Left lung (tissue), 14 donors: ENCODE measurements at places on chromosomes 7 and 10. TPM values are rescaled to one million over a fixed set of nuclear protein-coding genes. Genes with fewer than 3 reads are reported as not detected.

DNA sequence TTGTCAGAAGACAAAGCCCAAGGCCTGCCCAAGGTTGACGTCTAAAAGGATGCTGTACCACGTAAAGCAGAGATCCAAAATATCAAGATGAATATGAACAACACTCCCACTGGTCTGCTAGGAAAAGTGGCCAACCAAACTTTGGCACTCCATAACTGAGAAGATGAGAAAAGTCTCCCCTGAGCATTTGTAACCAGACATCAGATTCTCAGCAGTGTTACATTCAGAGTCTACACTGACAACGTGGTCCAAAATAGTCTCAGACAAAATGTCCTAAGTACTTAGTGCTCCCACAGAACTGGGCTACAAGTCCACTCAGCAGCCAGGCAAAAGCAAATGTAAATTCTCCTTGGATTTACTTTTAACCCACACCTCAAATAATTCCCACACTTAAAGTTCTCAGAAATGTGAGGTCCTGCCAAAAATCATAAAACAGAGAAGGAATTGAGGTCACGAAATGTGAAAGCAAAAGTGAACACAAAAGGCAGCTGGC, 185.1 kb upstream of the NOBOX start:
- DNase-seq: no peak

Gene TAS2R3
- total RNA-seq: 0.82 TPM

Gene OPALIN
- total RNA-seq: not detected

GRCh38 chr10:88092973-88093372, 229.5 kb downstream of the PTEN start:
- no peak for DNase-seq

- no peak for DNase-seq
Measured at GRCh38 chr7:102260856-102261255, 25.8 kb upstream of the SH2B2 start.

- DNase-seq: no peak
Measured at GRCh38 chr7:103710247-103710646, 264.2 kb upstream of the SLC26A5 start.

DNA sequence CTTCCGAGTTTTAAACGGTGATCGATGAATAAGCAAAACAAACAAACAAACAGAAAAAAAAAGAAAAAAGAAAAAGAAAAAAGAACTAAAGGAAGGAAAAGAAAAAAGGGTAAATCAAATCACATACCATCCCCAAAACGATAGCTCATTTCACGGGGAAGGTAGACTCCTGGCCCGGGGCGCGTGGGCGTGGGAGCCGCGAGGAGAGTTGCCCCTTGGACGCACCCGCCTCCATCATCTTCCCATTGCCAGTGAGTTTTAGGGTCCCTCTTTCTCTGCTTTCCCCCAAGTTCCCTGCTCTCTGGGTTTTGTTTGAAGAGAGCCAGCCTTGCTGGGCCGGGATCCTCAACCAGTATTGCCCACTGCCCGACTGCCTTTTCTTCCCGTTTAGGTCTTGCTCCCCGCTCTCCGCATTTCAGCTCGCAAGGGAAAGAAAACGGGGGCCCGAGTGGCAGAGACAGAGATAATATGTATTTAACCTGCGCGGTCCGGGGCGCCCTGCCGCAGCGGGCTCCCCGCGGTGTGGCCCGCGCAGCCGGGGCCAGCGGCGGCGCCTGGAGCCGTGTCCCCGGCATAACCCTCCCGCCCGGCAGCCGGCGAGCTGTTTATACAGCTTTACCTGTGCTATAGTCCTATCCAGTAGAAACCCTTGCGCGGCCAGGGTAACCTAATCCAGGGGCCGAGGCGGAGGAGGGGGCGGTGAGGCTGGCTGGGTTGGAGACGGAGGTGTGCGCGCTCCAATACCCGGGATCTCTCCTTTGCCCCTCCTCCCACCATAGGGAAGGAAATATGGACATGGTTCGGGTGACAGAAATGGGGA, 5.2 kb upstream of the GATA3 start:
- DNase-seq: no peak

- DNase-seq: no peak
Measured at GRCh38 chr10:92894081-92894655, 45.8 kb downstream of the EXOC6 start.

Gene MLXIPL
- total RNA-seq: 6.2 TPM

DNA sequence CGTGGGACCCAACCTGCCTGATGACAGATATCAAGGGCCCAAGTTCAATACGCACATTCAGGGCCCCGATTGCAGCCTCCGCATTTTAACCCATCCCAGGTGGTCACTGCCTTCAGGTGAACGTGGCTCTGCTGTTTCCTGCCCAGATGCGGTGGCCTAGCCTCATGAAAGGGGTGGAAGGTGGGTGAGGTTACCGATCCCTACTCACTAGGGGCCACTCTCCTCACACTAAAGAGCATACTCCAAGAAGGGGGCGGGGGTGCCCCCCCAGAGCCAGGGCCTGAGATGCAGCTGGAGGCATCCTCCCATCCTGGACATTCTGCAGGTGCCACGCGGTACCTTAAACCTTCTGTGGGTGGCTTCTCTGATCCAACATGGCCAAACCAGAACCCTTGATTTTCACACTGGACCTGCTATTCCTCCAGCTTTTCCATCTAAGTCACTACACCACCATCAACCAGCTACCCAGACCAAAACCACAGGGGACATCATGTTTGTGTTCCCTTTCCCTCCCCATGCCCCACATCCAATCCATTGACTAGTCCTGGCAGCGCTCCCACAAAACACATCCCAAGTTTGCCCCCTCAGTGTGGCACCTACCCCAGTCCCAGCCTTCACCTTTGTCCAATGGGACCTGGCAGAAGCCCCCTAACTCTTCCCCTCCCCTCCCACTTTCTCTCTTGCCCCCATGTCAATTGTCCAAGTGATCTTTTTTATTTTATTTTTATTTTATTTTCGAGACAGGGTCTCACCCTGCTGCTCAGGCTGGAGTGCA, 30.0 kb downstream of the PRLHR start:
- DNase-seq: no peak

- no peak for DNase-seq
Measured at GRCh38 chr10:122045212-122045611, 56.2 kb downstream of the TACC2 start.

DNA sequence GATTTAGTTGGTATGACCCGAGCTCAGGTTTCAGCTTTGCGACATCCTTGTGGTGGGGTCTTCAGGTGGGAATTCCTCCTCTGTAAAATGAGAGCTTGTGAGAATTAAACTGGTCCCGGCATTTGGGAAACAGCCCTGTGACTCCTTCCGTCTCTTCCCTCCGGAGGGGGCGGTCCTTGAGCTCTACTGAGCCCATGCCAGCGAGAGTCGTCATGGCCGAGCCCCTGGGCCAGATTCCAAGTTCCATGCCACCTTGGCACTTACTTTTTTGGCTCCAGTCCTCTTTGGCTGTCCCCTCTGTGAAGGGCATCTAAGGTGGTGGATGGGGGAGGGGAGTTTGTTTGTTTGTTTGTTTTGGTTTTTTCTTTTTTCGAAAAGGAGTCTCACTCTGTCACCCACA, 47.6 kb downstream of the GTF2IRD1 start:
- DNase-seq: no peak

Gene ZCCHC24
- 31.2 TPM for total RNA-seq

DNA sequence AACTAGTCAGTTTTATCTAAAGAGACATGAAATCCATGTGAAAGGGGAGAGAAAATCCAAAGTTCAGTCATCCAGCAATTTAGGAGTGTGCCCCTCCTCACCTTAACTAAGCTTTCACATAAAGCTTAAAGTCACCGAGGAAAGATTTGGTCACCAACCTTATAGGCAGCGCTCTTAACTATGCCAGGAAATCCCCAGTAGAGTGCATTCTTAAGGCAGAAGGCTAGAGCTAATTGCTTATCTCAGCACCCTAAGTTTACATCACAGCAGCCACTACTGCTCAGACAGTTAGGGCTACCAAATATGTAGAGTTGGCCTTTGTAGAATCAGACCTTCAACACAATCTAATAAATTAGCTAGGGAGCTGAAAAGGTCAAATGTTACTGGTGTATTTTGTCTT, 47.9 kb downstream of the MTPN start:
- DNase-seq: no peak

DNA sequence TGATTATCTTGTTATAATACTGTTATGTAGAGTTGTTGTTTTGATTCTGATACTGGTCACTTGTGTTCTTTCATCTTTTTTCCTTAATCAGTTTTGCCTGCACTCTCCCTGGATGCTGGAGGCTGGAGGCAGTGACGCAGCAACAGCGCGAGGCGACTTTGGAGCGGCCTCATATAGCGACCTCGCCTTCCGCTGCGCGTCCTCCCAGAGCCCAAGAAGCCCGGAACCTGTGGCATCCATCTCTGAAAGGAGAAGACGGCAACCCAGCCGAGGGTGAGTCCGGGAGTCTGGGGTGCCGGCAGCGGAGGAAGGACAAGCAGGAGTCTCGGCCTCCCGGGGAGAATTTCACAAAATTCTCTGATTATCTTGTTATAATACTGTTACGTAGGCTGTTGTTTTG, 161.2 kb downstream of the ZNF33B start:
- DNase-seq: no peak

DNA sequence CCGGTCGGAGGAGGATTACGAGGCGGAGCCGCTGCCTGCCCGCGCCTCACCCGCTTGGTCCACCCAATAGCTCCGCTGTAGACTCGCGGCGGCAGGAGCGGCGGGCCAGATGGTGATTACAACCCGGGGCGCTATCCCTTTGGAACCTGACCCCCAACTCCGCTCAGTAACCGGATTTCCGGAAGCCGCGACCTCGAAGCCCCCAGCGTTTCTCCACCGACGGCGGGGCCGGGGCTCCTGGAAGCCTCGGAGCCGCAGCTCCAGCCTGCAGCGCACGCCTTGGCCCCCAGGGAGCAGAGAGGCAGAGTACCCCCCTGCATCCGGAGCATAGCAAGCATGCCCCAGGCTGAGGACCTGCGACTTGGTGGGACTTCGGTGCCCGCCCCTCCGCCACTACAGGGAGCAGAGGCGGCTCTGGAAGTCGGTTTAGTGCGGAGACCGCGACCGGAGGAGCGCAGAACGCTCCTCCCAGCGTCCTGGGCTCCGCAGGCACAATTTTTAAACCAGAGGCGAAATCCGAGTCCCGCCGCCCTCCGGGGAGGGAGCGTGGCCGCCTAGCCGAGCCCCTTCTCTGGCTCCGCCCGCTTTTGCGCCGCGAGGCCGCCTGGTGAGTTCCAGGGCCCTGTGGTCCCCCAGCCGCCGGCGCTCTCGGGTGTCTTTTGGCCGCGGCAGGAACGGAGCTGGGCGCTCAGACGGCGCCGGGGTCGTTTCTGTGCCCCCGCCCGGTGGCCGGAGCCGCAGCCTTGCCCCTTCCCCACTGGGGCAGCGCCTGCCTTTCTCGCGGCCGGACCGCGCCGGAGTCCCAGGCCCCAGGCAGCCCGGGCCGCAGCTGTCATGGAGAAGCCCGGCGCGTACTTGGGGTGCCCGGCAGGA, 28.2 kb upstream of the BMS1 start:
- DNase-seq: no peak

DNA sequence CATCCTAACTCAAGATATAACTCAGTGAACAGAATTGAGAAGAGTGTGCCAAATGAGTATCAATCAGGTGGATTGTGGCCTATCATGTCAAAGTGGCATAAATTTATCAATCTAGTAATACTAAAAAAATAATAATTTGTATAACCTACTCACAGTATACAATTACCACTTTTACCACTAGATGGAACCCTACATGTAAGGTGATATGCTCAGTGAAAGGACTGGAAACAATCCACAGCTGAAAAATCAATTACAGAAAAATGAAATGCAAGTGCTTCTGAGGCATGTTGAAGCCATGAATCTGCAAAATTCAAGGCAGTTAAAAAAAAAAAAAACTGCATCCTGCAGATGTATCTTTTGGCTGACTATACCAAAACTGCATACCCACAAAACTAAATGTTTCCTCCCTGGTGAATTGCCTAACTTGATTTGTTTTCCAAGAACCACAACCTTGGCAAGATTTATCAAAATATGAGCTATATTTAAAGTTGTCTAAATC, 13.9 kb downstream of the ARHGAP19 start:
- DNase-seq: no peak

- no peak for DNase-seq
Measured at GRCh38 chr7:44633254-44634186, 27.1 kb downstream of the OGDH start.
